RPMI8226 (cell line): ENCODE measurements at places on chromosomes 5 and 9.

DNA sequence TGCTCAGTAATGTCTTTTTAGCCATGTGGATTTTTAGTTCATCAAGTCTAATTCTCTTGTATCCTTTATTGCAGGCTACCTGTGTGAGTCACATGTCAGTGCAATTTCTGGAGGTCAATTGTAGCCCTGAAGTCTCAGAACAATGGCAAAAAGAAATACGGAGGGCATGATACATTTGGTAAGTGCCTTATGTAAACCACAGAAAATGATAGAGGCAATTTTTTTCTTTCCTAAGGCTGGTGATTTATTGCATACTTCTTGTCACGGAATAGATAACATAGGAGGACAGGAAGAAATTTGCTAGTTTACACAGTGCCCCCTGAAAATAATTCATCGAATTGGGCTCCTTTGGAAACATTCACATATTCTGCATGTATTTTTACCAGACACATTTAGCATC is 235.9 kb downstream of the DMRTA1 start:
- no peak for DNase-seq

DNA sequence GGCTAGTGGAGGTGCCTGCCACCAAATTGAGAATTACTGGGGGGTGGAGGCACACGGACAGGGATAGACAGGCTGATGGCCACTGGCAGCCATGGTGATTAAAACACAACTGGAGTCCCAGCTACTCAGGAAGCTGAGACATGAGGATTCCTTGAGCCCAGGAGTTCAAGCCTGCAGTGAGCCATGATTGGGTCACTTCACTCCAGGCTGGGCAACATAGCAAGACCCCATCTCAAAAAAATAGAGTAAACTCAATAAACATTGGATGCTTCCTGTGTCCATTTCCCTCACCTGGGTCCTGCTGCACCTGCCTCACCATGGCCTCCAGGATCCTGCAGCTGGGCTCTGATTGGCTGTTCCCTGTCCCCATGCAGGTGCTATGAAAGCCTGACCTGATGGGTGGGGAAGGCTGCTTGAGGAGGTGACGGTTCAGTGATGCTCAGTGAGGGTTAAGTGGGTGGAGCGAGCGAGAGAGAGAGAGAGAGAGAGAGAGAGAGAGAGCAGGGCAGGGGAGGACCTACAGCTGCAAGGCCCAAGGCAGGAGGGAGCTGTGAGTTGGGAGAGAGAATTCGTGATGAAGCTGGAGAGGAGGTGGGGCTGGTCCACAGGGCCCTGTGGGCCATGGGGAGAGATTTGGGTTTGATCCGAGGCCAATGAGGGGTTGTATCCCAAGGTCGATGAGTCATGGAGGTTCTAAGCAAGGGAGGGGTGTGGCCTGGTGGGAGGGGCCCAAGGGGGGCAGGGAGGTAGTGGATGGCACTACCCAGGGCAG is 36.7 kb upstream of the FUBP3 start:
- no peak for DNase-seq

DNA sequence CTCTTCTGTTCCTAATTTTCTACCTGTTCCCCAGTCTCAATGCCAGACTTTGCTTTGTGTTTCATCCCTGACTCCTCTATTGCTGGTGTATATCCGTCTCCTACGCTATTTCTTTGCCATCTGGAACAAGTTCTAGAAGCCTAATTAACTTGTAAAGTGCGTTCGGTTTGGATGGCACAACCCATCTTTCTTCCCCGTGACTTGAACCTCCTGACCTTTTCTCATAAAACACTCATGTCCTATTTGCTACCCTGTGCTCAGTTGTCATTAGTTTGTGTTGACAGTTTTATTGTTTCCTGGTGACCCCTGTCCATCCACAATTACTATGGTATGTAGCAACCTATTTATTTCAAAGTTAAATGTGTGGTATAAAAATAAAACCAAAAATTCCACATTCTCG is 323.5 kb downstream of the TLE4 start:
- DNase-seq, result no peak

DNA sequence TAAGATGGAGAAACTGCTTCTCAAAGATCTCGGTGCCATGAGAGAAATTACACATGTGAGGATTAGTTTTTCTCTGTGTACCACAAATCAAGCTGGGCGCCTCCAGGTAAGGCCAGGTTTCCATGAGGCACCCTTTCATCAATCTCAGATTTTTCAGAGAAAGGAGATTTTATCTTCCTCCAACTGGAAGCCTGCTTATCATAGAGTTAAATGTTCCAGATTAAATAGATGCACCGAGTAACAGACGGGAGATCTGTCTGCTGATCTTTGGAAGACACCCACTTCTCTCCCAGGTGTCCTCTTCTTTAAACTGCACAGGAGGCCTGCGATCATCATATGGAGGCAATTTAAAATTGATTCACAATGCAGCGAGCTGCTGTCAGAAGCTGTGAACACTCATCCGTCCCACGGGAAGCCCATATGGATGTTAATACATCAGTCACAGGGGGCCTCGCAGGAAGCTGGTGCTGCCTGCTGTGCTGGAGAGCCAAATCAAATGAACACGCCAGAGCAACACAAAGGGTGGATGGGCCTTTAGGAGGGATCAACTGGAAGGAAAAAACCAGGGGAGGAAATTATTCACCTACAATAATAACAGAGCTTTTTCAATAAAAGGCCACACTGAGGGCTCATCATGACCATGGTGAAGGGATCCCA is 93.3 kb downstream of the TLE1 start:
- DNase-seq, result no peak

DNA sequence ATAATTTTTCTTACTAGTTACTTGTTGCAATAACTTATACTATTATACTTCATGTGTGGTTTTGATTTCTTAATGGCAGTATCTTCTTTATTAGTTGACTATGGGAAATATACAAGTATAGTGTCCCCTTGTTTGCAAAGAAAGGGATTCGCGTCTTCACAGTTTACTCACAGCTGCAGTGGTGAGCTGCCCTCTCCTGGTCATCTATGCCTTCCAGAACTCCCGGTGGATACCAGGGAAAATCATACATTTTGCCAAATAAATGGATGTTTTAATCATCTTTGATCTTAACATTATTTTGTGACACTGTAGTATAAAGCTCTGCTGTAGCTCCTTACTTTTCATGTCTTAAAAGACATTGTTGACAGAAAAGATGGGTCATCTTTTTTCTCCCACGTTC is 142.0 kb downstream of the ZCCHC7 start:
- no peak for DNase-seq
